HT-29 (cell line): ENCODE measurements at places on chromosomes 1 and 21. TPM values are rescaled to one million over a fixed set of nuclear protein-coding genes. Genes with fewer than 3 reads are reported as not detected.

The NHLH1 gene
- not detected in 2 replicates for total RNA-seq

The SLC6A17 gene
- not detected in 2 replicates for total RNA-seq

The CDCA8 gene
- total RNA-seq = 17.1 and 19.0 TPM in 2 replicates

The SPRR2D gene
- not detected in 2 replicates for total RNA-seq

The RBM11 gene
- not detected in 2 replicates for total RNA-seq

The SYT14 gene
- total RNA-seq = not detected in 2 replicates

The GJB3 gene
- 63.6 and 70.4 TPM in 2 replicates for total RNA-seq

The TMEM125 gene
- 64.2 and 65.2 TPM in 2 replicates for total RNA-seq

The NCMAP gene
- total RNA-seq = 1.8 and 2.0 TPM in 2 replicates

GRCh38 chr1:168235937-168236336 lies 10.1 kb downstream of the SFT2D2 start:
- DNase-seq = no peak

- DNase-seq = no peak
Observed at GRCh38 chr1:92653605-92654381, 131.1 kb downstream of the EVI5 start.

- DNase-seq = no peak
Observed at GRCh38 chr1:220219865-220220698, 52.2 kb downstream of the RAB3GAP2 start.

DNA sequence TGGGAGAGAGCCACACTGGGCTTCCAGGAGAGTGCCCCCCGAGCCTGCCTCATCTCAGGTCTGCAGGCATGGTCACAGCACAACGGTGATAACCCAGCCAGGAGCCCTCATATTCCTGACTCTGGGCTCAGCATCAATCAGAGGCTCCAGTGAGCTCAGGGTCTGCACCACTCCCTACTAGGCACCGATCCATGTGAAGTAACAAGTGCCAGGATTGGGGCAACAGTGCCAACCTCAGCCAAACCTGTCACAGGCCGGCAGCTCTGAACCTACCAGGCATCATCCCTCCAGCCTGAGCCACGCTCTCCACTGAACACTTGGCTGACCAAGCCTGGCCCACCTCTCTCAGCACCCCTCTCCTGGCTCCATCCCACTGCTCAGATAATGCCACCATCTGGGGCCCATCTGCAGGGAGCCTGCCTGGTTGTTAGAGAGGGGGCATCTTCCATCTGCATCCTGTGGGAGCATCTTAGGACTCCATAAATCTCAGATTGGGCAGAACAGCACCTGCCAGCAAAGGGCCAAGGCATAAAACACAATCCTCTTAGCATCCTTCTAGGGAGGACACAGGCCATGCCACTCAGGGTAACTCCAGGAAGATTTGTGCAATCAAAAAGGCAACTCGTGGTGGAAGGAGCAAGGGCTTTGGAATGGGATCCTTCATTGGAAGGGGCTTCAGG lies 213.7 kb upstream of the CSF3R start:
- no peak for DNase-seq

DNA sequence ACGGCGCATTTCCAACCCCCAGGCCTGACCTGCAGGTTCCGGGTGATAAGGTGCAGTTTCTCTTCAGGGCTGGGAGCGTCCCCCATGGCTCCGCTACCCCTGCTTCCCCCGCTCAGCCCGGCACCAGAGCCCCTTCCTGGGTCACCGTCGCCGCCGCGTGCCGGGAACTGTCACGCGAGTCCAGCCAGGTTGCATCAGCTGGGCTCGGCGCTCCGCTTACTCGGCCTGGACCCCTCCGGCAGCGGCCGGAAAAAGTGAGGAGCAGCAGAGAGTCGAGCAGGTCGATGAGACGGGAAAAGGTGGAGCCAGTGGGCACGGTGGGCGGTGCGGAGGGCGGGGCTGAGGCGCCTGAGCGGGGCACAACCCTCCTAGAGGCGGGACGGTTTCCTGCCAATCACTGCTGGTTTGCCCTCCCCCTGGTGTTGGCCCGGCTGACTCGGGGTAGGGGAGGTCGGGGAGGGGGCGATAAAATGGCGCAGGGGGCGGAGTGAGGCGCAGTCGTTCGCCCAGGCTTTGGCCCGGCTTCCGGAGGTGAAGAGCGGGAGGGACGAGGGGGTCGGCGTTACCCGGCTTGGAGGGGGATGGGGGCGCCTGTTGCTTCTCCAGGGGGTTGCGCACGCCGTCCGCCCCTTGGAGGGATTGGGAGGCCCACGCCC lies at the start of the genes S100PBP and YARS1:
Gene S100PBP, plus strand, starts transcription at position 495 of the 656 bp plus-strand sequence. CDS start 8,447 bp downstream, outside the sequence.
Gene YARS1, minus strand, starts transcription at position 200 of the 656 bp plus-strand sequence. Its CDS starts 114 bp downstream, at position 86.
- peak; percentile 99 for DNase-seq

- DNase-seq = peak; percentile 24
Observed at GRCh38 chr1:200776949-200777348, 38.3 kb downstream of the CAMSAP2 start.

- DNase-seq = no peak
Observed at GRCh38 chr1:41799723-41800122, 119.0 kb downstream of the HIVEP3 start.

DNA sequence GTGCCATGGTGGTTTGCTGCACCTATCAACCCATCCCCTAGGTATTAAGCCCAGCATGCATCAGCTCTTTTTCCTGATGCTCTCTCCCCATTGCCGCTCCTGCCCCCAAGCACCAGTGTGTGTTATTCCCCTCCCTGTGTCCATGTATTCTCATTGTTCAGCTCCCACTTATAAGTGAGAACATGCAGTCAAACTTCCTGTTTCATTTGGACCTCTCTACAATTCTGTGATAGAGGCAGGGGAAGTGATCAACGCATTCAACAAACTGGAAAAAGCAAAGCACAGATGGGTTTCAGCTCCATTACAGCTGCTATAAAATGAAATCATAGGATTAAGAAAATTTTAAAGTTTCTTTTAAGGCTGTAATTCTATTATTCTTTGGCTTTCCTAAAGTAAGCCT lies 23.3 kb upstream of the CD55 start:
- DNase-seq = no peak

DNA sequence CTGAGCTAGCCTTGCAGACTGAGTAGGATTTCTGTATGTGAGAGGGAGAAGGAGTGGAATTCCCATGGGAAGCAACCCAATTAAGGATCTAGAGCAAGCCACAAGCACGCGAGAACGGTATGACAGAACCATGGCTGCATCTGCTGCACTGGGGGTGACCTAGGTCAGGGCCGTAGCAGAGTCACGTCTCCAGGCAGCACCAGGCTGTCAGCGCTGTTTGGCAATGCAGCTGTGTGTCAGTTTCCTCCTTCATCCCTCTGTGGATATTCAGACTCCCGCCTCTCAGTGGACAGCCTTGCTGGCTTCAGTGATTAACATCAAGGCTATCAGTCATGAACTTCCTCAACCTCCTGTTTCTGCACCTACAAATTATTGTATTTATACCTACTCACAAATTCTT lies 118.1 kb upstream of the PPP2R5A start:
- DNase-seq = no peak

GRCh38 chr1:55055084-55055882 lies 15.9 kb downstream of the PCSK9 start:
- no peak for DNase-seq

DNA sequence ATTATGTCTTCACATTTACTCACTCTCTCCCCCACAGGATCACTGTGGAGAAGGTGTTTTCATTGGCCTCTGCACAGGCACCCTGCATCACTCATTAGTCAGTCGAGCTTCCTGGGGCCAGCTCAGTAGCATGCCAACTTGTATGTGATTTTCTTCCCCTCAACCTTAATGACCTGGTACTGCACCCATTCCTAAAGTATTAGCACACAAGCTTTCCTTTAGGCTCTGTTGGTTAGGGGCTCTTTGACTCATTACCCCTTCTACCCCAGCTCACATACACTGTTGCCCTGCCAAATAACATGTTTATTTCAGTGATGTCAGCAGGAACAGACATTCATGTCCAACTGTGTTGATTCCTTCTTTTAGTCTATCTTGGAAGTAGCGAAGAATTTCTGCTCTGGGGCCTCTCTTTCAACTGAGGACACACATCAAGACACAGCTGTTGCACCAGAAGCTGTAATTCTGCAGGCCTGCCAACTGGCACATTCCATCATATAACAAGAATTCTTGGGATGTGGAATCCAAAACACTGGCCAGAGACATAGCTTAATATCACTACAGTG lies 603.5 kb upstream of the ADAMTS5 start:
- no peak for DNase-seq

DNA sequence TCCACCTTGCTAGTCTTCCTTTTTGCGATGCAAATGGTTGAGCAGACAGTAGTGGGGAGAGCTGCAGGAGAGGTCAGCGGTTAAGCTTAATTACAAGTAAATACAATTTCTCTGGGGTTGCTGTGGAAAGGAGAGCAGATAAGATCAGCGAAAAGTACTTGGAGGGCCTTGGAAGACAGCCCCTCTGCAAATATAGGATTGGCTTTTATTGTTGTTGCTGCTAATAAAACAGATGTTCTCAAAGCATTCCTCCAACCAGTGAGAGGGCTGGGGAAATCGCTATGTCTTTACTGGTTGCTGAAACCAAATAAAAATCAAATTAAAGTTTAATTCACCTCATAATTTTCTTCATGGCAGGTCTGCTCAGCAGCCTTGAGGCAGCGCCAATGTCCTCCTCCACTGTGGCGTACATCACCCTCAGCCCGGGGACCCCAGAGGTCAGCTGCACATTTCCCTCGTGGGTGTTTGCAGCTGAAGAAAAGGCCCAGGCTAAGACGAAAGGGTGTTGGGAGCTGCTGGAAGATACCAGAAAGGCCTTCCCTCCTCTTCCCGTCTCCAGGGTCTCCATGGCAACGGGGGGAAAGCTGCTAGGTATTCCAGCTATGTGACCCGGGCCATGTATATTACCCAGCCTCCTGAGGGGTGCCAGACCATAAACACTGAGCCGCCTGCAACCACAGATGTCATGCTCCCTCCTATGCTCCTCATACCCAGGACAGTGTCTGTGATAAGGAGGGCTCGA lies 54.6 kb upstream of the POU2F1 start:
- peak; percentile 38 for DNase-seq

- no peak for DNase-seq
Observed at GRCh38 chr21:44462834-44463200, 7.5 kb downstream of the LRRC3 start.

GRCh38 chr1:79150576-79150975 lies 144.0 kb upstream of the ADGRL4 start:
- DNase-seq = peak; percentile 16

DNA sequence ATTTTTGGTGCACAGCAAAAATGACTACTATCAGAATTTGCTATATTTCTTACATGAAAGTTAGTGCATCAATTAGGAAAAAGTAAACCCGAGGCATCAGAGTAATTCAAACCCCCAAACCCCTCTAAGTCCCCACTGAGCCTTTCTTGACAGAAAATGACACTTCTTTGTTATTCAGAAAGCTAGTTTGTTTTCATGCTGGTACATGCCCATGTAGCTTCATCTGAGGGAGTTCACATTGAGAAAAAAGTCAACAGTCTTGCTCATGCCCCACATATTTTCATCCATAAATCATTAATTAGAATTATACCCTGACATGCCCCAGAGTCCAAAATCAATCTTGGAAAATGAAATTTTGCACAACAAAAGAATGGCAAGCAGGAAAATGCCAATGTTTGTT lies 39.9 kb upstream of the PDC start:
- no peak for DNase-seq

GRCh38 chr1:223724376-223724775 lies 12.0 kb downstream of the CAPN2 start:
- DNase-seq = no peak

DNA sequence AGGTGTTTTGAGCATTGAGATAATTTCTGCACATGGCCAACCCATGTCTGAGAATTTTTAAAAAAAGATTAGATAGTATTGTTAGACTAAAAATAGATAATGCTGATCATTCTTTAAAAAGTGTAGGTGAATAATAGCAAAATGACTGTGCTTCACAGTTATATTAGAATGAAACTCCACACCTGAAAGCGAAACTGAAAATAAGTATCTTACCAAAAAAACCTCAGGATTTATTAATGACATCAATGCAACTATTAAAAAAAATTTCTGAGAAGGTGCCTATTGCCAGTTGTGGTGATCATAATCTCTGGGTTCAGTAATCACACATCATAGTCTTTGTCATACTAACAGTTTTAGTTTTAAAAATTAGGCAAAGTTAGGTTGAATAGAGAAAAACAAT lies 36.5 kb downstream of the PLA2G4A start:
- DNase-seq = no peak

- no peak for DNase-seq
Observed at GRCh38 chr1:161962091-161962887, 61.4 kb downstream of the OLFML2B start.

DNA sequence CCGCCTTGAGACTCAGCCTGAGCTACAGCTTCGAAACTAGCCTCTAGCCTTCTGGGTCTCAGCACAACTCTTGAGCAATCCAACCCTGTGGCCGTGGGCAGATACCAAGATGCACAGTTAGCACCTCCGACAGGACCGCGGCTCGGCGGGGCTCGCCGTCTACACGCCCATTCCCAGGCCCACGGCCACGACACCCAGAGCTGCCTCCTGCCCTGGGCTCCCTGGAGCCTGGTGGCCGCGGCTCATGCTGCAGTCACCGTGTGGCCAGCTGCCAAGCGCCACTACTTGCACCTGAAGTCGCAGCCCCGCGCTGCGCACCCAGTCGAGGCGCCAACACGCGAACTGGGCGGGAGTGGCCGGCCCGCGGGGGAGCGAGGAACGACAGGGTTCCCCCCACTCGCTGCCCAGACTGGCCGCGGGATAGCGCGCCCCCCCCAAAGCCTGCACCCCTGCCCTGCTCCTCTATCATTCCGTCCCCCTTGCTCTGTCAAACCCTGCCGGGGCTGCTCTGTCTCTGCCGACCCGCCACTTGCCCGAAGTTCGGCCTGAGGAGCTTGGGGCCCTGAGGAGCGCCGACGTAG lies 729 bp upstream of the CDCA8 start:
- DNase-seq = peak; percentile 58

DNA sequence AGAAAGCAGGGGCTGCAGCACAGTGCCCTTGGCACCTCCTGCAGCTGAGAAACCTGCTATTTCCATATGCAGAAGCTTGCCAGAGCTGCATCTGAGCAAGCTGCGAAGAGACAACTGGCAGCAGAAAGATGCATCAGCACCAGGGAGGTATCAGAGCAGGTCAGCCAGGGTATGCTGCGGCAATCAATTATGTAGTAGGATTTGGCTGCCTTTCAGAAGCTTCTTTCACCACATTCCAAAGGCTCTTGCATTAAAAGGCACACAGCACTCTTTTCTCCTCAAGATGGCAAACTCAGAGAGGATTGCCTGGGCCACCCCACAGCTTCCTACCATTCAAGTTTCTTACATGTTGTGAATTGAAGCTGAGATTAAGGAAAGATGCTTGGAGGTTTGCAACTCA lies 47.6 kb upstream of the RAP1A start:
- no peak for DNase-seq
